GM18507 (cell line): ENCODE measurements at places on chromosomes 3 and 15.

DNA sequence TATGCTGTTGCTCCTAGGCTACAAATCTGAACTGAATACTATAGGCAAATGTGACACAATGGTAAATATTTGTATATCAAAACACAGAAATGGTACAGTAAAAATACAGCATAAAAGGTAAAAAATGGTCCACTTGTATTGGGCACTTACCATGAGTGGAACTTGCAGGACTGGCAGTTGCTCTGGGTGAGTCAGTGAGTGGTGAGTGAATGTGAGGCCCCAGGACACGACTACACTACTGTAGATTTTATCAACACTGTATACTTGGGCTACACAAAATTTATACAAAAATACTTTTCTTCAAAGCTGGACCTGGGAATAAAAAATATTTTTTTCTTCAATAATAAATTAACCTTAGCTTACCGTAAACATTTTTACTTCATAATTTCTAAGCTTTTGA lies 41.6 kb upstream of the DUT start:
- DNase-seq: no peak

DNA sequence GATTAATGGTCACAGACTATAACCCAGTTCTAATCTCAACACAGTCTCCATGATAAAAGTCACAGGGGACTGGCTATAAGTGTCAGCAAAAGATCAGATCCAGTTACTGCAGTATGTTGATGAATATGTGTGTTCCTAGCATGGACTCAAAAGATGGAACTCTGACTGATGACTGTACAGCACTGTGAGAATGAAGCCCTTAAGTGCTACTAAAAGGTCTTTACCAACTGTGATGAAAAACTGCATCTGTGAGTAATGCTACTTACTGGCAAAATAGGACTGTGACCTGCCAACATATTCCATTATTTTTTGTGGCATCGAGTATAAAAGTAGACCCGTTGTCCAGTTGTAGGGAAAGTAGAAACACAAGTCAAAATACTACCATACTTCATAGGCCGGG lies 284.2 kb downstream of the ROBO2 start:
- no peak for DNase-seq

DNA sequence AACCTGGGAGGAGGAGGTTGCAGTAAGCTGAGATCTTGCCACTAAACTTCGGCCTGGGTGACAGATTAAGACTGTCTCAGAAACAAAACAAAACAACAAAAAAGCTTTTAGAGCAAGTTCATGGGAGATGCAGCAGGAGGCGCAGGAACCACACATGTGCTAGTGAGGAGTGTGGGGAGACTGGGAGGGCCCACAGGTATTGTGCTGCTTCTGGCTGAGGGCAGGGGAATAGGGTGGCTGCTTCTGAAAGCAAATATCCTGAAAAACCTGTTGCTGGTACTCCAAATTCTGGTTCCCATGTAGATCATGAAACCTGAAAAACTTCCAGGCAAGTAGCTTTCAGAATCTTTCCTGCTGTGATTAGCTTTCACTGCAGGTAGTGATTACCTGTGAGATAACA lies 22.1 kb downstream of the TYRO3 start:
- no peak for DNase-seq

GRCh38 chr15:36896949-36897348 lies 203.4 kb downstream of the MEIS2 start:
- DNase-seq: no peak

DNA sequence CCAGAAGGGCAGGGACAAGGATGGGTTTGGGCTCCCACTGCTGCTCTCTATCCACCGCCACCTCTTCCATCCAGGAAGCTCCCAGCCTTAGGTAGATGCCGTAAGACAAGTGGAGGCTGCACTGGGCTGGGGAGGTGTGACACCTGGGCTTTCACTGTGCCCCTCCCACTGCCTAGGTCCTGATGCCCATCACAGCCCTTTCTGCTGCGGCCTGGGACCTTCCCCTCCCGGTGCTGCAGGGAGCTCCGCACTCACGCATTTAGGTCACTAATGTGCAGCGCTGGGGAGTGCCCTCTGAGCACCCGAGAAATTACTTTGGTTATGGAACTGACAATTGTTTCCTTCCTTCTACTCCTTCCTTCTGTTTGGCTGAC lies 850 bp downstream of the LTF start:
- no peak for DNase-seq

GRCh38 chr3:37240170-37240945 lies 66.0 kb upstream of the LRRFIP2 start:
- DNase-seq: no peak

DNA sequence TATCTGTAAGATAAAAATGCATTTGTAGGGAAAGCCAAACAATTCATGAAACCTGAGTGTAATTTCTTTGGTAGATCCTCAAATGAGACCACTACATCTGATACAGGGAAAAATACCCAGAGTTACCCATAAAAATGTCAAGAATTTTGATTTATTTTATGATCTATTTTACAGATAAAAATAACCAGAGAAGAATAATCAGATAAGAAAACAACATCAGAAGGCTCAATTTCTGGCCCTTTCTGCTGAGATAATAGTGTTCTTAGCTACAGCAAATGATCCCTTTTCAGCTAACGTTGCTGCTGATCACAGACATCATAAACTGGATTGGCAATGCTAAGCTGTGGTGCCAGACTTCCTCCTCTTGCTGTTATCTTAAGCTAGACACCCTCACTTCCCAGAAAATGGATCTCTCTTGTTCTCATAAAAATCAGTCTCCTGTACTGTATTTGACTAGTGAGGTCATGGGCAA lies 21.3 kb upstream of the TMEM108 start:
- DNase-seq: no peak

DNA sequence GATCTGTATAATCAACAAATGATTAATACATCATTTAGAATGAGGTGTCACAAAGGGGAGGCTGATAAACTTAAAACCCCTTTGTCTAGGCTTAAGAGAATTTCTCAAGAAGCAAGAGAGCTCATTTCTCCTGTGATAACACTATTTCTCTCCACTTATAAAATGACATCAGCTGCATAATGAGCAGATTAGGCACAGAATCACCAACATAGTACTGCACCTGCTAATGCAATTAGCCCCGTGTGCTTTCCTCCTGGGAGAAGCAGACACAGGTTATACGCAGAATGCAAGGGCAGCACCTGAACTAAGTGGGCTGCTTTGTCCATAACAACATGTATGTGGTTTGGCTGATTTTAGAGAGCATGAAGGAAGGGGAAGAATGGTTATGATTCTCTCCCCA lies 515.3 kb upstream of the CFAP20DC start:
- no peak for DNase-seq

DNA sequence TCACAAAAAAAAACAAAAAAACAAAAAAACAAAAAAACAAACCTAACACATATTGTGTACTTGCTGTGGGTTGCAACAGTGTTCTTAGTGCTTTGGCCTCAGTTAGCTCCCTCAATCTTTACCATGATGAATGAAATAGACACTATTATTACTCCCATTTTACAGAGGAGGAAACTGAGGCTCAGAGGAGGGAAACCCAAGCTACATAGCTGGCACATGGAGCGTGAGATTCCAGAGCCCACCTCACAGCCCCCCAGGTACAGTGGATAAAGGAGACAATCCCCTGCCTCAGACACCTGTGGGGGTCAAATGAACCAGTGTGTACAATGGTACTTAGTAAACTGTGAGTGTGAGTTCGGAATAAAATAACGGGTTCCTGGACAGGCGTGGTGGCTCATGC lies 104.9 kb upstream of the SMAD3 start:
- DNase-seq: no peak

- no peak for DNase-seq
Observed at GRCh38 chr3:195115600-195116406, 155.2 kb downstream of the XXYLT1 start.

GRCh38 chr3:84039099-84039498 lies 919.7 kb upstream of the CADM2 start:
- no peak for DNase-seq

DNA sequence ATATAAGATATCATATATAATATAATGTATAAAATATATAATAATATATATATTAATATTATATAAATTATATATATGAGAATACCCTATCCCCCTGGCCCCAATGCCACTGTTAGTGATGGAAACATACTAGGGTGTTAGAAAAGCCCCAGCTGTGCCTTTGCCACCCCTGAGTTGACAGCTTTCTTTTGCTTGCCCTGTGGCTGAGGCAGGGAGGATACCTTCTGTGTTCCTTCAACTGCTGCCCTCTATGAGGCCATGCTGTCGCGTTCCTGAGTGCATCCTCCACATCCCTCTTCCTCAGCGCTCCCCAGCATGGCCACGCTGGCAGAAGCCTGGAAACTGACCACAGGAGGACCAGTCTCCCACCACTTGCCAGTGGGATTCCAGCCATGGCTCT lies 26.3 kb downstream of the FAN1 start:
- no peak for DNase-seq

- DNase-seq: no peak
Observed at GRCh38 chr3:188607805-188608315, 453.9 kb downstream of the LPP start.

DNA sequence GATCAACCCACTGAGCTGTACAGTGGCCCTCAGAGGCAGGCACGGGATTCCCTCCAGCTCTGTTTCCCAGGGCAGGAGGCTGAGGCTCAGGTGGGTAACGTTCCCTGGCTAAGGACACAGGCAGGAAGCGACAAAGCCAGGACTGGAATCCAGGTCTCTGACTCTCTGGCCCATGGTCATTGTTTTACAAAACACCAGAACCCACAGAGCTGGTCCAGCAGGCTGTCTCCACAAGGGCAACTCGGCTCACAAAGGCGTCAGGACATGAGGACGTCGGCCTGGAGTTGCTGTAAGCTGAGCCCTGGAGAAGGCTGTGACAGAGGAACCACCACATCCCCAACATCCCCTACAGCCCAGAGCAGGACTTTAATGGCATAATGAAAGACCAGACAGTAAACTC lies 30.7 kb downstream of the NUP210 start:
- no peak for DNase-seq

DNA sequence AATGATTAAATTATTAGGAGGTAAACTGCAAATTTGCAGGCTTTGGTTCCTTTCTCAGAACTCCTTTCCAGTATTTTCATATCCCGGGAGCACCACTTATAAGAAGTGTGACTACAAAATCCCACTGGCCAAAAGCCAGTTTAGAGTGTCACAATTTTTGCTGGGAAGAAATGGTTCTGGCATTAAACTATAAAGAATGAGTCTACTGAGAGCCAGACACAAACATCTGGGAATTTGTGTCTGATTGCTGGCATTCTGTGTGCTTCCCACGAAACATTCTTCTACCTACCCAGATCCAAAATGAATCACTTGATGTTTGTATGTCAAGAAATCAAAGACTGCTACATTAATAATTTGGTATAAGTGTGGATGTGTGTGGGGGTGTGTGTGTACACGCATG lies 82.8 kb downstream of the DUT start:
- DNase-seq: no peak

DNA sequence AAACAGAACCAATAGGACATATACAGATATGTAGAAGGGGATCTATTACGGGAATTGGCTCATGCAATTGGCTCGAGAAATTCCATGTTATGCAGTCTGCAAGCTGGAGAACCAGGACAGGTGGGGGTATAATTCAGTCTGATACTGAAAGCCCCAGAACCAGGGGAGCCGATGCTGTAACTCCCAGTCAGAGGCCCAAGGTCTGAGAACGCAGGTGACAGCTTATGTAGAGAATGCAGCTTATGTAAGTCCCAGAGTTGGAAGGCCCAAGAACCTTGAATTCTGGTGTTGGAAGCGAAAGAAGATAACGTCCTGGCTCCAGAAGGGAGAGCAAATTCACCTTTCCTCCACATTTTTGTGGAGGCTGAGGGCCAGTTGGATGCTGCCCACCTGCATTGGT lies 62.7 kb downstream of the CCNL1 start:
- no peak for DNase-seq

DNA sequence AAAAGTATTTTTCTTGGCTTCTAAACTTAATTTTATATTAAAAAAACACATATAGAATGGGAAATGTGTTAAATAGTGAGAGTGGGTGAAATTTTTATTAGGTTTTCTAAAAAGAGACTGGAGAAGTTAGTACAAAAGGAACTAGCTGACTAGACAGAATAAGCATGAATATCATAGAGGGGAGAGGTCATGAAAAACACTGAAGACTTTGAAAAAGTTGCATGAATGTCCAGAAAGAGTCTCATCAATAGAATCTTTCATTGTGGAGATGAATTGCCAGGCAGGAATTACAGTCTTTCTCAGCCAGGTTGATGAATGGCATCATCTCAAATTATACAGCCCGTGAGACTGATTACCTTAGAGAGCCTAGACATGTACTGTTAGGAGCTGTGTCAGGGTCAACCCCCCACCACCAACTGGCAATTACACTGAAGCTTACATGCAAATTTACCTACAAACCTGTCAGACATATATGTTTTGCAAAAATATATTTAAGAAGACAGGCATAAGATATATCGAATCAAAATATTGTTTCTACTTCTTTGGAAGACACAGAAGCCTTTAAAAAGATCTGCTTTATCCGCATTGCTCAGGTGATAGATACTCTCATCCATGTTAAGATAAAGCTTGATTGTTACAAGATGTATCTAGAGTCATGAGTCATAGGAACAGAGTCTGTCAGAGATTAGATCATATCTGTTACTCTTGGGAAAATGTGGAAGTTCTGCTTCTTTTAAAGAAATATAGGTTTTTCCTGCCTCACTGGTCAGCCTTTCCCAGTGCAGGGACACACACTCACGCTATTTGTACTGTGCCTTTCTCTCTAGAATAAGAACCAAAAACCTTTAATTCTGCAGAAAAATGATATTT lies 34.8 kb upstream of the PFN2 start:
- DNase-seq: no peak

DNA sequence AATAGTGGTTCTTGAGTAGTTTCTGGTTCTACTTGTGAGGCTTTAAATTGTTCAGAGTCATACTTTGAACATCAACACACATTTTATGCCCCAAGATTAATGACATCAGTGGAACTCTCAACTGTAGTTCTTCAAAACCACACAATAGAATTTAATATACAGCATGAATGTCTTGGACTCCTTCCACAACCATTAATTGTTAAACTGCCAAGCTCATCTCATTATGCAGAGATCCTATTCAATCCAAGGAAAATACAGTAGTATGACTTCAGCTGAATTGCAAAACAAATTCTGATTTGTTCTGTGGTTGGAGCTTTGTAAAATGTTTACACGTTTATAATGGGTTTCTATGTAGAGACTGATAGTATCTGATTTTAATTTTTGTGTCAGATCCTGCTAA lies 199.2 kb upstream of the SLC2A2 start:
- no peak for DNase-seq

- no peak for DNase-seq
Observed at GRCh38 chr3:120652896-120653545, 29.0 kb downstream of the HGD start.

GRCh38 chr3:197709135-197709534 lies 27.6 kb downstream of the RUBCN start:
- DNase-seq: no peak

GRCh38 chr3:159130108-159130507 lies 328.3 kb downstream of the MFSD1 start:
- DNase-seq: no peak
